AG09319 (cell line): ENCODE measurements at places on chromosomes 16 and 17.
A peak's percentile ranks its signal among the peaks of the same experiment; 100 is the strongest.

DNA sequence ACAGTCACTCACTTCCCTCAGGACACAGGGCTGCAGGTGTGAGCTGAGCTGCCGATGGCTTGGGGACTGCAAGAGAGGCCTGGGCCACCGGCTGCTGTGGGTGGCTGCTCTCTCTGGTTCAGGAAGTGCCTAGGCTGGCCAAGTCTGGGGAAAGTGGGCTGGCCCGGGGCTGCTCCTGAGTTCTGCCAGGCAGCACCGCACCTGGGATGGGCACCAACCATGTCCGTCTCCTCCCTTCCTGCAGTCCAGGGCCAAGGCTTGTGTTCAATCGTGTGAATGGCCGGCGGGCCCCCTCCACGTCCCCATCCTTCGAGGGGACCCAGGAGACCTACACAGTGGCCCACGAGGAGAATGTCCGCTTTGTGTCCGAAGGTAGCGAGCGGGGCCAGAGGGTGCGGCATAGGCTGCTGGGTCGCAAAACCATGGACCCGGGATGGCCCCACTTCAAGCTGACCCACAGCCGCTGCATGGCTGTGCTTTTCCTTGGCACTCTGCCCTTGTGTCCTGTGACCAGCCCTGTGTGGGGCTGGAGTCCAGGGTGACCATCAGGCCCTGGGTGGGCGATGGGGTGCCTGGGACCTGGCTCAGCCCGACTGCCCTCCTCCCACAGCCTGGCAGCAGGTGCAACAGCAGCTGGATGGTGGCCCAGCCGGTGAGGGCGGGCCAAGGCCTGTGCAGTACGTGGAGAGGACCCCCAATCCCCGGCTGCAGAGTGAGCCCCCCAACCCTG is 1.8 kb upstream of the WDR90 start:
- no peak for DNase-seq

- peak; percentile 35 for DNase-seq
These were observed 28.1 kb upstream of the ITGA2B start for GRCh38 chr17:44417553-44417952.

DNA sequence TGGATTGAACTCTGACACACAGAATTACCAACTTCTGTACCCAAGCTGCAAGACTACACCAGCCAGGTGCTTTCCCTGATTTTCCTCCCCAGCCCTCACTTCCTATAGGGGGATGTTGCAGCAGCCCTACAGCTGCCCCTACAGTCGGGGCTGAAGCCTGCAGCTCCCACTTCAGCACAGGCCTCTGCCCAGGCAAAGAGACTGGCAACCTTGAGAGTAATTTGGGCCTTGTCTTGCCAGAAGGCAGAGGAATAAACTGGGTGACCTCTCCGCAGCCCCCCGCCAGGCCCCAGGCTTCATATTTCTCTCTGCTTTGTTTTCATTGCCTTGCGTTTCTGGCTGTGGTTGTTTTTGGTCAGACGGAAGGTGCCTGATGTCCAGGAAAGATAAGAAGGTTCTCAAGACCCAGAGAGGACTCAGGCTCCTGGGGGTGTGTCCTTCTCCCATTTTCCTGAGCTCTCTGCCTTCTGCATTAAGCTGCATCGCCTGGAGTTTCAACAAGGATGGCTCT is 32.0 kb downstream of the SLC6A4 start:
- DNase-seq, result no peak

DNA sequence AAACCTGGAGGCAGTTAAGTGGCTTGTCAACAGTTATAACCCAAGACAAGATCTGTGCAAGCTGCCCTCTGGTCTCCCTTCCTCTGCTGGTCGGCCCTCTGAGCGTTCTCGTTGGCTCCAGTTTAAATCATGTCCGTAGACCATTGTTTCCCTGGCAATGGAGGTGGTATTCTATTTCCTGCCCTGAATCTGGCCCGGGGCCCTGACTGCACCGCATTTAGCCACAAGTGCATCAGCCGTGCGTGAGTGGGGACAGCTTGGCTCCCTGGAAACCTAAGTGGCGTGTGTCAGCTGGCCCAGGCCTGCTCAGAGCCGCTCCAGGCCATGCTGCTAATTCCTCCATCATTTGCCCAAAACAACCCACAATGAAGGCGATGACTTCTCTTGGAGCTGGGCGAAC is 15.0 kb upstream of the MYLK3 start:
- no peak for DNase-seq

DNA sequence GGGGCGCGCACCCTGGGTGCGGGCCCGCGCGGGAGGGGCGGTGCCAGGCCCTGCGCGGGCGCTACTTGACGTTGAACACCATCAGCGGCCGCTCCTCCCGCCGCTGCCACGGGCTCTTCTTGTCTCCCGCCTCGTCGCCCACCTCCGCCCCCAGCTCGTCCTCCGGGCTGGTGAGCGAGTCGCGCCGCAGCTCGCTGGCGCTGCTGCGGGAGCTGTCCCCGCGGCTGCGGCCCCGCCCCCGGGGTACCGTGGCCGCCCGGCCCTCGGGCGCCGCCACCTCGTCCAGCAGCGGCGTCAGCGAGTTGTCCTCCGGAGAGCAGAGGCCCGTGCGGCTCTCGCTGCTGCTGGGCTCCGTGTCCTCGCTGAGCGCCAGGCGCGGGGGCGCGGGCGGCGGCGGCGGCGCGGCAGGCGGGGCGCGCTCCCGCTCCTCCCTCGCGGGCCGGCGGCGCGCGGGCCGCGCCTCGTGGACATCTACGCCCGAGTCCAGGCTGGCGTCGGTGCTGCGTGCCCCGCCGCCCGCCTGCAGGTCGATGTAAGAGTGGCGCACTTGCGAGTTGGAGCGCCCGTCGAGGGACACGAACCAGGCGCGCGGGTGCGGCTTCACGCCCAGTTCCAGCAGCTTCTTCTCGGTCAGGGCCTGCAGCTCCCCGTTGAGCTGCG is 8.7 kb downstream of the GRN start:
- no peak for DNase-seq
